Stimulated activated CD4-positive, alpha-beta T cell treated with anti-CD3 and anti-CD28 coated beads, Interleukin-15, amount 100 ng/mL, for 48 hours (primary cell): ENCODE measurements at places on chromosomes 5 and 9.

GRCh38 chr5:61931236-61931635 is 374.8 kb upstream of the KIF2A start:
- DNase-seq = no peak

DNA sequence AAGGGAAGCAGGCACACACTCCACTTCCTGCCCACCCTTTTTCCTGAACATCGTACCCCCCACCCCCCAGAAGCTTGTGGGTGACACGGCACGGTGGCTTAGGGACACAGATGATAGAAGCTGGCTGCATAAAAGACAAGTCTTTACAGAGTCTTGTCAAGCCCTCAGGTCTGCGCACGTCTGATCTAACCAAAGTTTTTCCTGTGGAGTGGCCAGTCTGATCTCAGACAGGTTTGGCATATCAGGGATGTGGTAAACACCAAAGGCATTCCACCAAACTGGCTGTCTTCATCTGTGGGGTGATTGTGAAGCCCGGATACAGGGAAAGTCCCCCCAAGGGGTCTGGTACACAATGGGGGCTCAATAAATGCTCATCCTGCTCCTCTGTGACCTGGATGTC is 50.0 kb downstream of the CRB2 start:
- DNase-seq = no peak

GRCh38 chr5:75839547-75839946 is 122.3 kb upstream of the POC5 start:
- DNase-seq = no peak

GRCh38 chr5:109707531-109707930 is 17.8 kb downstream of the MAN2A1 start:
- DNase-seq = no peak

GRCh38 chr9:112286926-112287325 is 46.5 kb downstream of the PTBP3 start:
- DNase-seq = no peak

DNA sequence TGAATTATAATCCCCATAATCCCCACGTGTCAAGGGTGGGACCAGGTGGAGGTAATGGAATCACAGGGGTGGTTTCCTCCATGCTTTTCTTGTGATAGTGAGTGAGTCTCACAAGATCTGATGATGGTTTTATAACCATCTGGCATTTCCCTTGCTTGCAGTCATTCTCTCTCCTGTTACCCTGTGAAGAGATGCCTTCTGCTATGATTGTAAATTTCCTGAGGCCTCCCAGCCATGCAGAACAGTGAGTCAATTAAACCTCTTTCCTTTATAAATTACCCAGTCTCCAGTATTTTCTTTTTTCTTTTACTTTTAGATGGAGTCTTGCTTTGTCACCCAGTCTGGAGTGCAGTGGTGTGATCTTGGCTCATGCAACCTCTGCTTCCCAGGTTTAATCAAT is 182.7 kb upstream of the SEMA6A start:
- DNase-seq = no peak

- no peak for DNase-seq
These were observed 1.5 kb downstream of the AFF4 start for GRCh38 chr5:132961887-132962286.

DNA sequence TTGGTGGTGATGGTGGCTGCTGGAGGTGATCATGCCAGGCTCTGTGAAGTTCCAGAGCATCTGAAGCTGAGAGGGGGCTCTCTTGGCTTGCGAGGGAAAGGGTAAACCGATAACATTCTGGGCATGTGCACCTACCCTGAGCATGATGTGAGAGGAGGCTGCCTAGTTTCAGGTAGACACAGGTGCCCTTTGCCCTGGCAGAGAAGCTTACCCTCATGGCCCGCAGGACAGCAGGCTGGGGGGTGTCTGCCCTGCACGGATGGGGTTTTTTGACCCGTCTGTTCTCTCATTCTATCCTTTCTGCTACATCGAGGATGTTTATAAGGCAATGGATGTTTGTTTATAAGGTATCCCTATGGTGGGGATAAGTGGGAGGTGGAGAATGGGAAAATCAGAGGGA is 132.9 kb downstream of the WDR41 start:
- DNase-seq = no peak
